ENCODE measurements at places on chromosomes 1 and 21.

DNA sequence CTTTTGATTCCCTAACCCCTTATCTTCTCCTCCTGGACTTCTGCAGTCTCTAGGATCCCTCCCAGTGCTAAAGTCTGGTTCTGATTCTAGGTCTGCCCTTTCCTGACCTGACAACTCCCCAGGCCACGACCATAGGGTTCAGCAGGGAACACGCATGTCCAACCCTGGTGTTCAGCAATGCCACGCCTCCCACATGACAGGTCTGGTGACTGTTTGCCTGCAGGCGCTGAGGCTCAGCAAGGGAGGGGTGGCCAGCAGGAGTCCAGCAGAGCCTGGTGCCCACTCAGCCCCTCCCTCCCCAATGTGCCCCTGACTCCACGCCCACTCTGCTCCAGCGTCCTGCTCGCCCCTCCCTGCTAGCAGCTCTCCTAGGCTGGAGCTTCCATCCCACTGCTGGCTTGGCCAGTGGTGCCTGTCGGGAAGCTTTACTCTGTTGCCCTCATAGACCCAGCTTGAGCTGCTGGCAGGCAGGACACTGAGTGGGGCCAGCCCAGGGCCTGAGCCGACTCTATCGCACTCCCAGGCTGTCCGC lies 17.3 kb downstream of the SLC9A1 start:
- no peak for DNase-seq

GRCh38 chr1:20250340-20250989 lies 40.2 kb upstream of the VWA5B1 start:
- no peak for DNase-seq

DNA sequence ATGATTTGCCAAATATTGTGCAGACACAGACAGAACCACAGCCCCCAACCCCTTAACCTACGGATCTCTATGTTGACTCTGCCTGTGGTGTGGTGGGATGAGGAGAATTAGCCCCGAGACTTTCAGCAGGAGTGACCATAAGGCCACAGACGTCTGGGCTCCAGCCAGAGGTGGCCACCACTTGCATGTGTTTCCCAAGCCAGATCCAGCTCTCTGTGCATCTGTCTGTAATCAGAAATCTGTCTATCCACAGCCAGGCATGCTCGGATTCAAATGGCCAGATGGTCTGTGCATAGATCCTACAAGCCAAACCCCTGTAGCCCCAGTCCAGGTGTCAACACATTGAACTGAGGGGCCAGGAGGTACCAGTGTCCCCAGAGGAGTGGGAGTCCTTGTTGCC lies 140.6 kb downstream of the SYF2 start:
- DNase-seq, result no peak

DNA sequence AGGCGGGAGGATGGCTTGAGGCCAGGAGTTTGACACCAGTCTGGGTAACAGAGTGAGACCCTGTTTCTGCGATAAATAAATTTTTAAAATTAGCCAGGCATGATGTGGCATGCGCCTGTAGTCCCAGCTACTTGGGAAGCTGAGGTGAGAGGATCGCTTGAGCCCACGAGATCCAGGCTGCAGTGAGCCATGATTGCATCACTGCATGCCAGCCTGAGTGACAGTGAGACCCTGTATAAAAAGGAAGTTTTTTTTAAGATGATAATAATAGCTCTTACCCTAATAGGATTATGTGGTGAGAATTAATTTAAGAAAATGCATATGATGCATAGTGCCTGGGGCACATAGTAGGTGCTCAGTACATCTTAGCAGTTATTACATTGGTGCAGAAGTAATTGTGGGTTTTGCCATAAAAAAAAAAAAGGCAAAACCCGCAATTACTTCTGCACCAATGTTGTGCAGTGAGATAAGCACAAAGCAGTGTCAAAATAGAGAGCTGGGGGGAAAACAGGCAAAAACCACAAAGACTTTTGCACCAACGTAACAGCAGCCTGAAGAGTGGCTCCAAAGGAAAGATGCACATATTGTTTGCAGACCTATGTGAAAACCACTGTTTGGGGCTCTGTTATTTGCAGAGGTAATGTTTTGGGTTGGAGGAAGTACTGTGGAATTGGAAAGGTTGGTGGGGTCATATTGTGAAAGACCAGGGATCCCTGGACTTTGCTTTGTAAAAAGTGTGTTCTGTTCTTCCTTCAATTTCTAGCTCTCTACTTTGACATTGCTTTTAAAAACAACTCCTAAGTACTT lies 72.4 kb downstream of the PLXNA2 start:
- DNase-seq, result no peak

DNA sequence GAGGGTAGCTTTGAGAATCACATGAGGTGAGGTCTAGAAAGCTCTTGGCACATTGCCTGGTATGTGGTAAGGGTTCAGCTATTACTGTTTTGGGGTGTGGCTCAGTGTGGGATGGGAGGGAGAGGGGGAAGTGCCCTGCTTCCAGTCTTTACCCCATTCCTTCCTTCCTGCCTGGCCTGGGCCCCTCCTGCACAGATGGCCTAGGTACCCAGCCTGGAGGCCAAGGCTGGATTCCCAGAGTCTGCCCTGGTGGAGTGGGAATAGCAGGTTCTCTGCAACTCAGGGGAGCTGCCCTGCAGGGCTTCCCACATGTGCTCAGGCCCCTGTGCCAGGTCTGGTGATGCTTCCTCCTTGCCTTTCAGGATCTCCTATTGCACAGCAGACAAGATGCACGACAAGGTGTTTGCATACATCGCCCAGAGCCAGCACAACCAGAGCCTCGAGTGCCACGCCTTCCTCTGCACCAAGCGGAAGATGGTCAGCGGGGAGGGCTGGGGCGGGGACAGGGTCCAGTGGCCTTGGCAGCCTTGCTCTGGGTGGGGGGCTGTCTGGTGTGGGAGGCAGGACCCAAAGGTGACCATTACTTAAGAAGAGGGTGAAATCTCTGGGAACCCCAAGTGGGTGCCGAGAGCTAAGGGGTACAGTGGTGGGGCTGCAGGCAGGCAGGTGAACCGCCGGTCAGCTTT lies 13.5 kb downstream of the LDLRAP1 start:
- DNase-seq, result no peak

DNA sequence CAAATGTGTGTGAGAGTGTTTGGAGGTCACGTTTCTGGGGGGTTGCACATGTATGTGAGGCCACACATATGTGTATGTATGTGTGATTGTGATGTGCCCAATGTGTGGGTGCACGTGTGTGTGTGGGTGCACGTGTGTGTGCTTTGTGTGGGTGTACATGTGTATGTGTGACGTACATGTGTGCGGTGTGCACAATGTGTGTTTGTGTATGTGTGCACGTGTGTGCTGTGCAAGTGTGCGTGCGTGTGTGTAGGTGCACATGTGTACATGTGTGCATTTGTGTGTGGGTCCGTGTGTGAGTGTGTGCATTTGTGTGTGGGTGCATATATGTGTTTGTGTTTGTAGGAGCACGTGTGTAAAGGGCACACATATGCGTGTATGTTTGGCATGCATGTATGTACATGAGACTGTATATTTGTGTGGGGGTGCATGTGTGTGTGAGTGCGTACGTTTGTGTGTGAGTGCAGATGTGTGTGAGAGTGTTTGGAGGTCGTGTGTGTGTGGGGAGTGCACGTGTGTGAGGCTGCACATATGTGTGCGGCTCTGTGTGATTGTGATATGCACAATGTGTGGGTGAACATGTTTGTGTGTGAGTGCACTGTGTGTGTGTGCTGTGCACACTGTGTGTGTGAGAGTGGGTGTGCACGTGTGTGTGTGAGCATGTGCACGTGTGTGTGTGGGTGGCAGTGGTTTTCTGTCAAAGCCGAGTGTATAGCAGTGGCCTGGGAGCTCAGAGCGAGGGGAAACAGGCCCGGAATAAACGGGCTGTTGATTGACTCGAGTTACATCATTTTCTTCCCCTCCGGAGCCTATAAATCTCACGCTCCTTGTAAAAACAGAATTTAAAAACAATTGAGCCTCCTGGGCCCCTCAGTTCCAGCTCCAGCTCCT lies 132.7 kb upstream of the ARHGEF16 start:
- no peak for DNase-seq

- DNase-seq, result no peak
Measured at GRCh38 chr1:217562229-217562878, 68.5 kb downstream of the GPATCH2 start.

DNA sequence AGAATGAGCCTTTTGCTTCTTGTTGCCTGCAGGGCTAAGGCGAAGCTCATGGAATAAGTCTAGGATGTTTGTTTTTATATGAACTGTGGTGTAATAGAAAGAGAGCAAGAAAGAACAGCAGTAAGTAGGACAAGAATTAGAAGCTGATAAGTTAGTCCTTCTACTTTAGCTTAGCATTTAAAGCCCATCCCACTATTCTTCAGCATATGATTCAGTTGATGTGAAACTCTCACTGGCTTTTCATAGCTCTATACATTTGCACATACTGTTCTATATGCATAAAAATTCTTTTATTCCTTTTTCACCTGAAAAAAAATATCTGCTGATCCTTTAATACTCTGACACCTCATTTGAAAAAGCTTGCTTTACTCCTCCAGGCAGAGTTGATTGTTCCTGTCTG lies 712.0 kb downstream of the USP25 start:
- no peak for DNase-seq

DNA sequence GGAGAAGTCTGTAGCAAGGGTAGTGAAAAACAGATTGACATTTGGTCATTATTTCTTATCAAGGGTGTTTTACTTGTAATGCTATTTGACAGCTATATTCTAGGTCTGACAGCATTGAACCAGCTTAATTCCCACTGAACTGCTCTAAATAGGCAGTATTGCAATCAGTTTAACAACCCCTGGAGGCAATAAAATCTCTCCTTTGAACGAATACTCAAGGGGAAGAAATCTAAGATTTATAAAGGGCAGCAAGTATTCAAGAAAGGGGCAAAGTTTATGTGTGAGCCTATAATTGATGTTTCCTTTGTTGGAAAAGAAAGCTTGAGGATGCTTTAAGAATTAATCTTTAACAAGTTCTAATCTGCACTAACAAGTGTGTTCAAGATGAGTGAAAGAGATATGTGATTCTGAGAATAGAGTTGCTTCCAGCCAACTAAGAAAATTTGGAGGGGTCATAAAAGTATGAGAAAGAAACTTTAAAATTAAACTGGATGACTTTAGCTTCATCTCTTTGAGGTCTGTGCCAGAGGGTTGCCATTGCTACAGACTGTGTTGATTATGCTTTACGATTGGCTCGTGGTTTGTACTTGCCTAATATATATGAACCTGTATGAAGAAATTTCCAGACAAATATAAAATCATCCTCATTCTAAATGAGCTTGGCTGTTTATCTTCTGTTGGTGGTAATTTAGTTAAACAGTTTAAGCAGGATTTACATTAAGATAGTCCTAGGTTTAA lies 72.5 kb downstream of the ZNF326 start:
- no peak for DNase-seq

- DNase-seq, result no peak
Measured at GRCh38 chr1:197557302-197557701, 218.0 kb downstream of the DENND1B start.

DNA sequence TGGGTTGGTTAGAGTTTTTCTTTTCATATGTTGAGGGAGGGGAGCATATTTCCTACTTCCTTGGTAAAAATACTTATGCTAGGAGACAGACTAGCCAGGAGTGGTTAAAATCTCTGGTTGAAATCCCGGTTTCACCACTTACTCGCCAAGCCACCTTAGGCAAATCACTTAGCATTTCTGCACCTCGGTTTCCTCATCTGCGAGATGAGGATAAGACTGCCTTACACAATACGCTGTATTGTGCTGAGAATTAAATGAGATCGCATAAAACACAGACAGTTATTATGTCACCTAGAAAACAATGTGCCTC lies 1.4 kb downstream of the IFFO2 start:
- DNase-seq, result no peak

DNA sequence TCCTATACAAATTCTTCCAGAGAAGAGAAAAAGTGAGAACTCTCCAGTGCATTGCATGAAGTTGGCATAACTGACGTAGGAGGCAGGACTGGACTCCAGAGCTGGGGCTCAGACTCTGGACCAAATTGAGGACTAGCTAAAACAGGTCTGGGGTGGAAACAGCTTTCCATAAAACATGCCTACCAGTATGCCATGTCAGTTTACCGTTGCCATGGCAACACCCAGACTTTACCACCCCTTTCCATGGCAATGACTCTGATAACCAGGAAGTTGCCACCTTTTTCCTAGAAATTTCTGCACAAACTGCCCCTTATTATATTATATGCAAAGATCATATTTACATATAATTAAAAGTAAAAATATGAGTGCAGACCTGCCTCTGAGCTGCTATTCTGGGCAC lies 8.9 kb upstream of the ZBTB8B start:
- DNase-seq, result no peak

- peak; percentile 43 for DNase-seq
Measured at GRCh38 chr1:223129229-223129901, 13.7 kb downstream of the TLR5 start.

DNA sequence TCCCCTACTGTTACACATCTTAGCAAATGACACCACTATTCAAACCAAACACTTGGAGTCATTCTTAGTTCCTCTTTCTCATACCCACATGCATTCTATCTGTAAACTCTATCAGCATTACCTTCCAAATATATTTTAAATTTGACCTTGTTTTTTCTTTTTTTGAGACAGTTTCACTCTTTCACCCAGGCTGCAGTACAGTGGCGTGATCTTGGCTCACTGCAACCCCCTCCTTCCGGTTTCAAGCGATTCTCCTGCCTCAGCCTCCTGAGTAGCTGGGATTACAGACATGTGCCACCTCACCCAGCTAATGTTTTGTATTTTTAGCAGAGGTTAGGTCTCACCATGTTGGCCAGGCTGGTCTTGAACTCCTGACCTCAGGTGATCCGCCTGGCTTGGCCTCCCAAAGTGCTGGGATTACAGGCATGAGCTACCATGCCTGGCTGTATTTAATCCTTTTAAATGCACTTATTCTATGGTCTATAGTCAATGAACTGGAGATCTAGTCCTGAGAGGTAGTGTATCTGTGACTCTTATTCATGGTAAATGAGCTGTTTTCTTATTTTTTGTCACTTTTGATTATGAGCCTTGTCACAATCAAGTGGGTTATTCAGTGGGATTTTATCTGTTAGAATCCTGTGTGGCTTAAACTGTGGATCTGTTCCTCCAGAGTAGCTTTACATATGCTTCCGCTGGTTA lies 73.1 kb downstream of the GATAD2B start:
- peak; percentile 16 for DNase-seq

DNA sequence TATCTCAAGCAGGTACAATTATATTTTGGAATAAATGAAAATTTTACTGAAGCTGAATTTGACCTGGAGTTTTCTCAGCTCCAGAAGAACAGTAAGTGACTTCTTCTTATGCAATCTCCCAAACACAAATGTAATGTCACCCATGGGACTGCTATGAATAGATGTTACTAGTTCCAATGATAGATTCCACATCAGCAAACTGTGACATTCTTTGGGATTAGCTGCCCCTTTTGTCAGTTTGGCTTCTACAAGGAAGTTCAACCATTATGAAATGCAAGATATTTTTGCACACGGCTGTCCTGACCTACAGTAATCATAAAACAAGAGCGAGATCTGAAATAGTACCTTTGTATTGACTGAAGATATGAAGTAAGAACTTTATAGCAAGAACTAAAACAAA lies 27.8 kb upstream of the TSNAX start:
- no peak for DNase-seq
